ENCODE measurements at places on chromosomes 6 and 20.

DNA sequence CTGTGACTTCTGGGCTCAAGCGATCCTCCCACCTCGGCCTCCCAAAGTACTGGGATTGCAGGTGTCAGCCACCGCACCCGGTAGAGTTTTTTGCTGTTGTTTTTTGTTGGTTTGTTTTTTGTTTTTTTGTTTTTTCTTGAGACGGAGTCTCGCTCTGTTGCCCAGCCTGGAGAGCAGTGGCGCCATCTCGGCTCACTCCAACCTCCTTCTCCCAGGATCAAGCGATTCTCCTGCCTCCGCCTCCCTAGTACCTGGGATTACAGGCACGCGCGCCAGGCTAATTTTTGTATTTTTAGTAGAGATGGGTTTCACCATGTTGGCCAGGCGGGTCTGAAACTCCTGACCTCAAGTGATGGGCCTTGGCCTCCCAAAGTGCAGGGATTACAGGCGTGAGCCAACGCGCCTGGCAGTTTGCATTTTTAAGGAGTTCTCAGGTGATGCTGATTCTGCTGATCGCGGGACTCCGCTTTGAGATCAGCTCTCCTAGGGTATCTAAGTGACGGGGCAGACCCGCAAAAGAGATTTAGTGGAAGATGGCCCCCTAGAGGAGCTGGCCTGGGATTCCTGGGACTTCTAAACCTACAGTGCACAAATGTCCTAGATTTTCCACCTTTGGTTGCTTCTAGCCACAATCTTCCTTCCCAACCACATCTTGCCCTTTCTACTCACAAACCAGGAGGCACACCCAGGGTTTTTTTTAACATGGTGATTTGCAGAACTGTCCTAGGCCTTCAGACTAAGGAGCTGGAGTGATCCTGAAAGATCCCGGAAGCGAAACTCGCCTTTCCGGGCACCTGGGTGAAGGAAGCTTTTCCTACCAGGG lies 45.2 kb downstream of the DPPA5 start:
- no peak for DNase-seq

DNA sequence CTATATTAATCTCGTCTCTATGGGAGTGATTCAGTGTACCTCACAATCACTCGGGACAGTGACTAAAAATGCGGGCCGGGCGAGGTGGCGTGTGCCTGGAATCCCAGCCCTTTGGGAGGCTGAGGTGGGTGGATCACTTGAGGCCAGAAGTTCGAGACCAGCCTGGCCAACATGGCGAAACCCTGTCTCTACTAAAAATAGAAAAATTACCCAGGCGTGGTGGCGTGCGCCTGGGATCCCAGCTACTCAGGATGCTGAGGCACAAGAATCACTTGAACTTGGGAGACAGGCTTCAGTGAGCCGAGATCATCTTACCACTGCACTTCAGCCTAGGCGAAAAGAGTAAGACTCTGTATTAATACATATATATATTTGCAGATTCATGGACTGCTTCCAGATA lies 17.4 kb downstream of the POPDC3 start:
- DNase-seq: no peak

- DNase-seq: no peak
Observed at GRCh38 chr6:38218235-38218634, 398.7 kb downstream of the ZFAND3 start.

DNA sequence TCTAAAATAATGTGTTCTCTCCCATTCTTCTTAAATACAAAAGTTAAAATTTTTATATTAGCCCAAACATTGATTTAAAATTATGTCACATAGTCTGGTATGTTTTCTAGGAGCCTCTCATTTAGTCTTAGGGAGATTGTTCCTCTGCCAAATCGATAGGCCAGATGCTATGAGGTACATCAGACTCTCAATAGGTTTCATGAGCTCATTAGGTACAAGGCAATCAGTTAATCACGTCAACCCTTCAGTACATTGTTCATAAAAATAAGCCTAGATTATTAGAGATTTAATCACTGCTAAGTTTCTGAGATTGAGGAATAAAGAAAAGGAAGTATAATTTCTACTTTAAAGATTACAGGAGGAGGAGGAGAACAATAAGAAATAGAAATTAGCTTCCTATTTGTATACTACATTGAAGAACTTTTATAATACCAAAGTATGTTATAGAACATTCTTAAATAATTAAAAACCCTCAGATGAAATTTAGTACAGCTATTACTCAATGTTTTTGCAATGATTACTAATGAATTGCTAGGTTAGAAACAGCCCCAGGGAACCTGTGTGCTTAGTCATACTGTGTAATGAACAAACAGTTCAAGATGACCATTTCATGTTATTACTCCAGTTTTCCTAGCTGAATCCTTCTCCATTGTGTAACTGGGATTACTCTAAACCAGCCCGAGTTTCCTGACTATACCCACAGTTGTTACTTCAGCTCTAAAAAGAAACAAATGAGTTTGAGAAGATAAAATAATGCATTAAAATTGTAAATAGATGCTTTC lies 117.0 kb downstream of the BMP5 start:
- DNase-seq: no peak

DNA sequence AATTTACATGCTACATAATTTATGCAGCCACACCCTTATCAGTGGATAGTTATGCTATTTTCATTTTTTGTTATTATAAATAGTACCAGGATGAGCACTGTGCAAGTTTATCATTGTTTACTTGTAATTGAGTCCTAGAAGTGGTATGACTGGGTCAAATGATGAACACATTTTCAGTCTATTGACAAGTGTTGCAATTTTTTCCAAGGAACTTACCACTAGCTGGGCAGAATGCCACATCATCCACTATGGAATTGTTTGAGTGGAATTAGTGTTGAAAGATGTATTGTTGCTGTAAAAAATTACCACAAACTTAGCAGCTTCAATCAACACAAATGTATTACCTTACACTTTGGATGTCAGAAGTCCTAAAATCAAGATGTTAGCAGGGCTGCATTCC lies 38.1 kb upstream of the OPN5 start:
- DNase-seq: no peak

DNA sequence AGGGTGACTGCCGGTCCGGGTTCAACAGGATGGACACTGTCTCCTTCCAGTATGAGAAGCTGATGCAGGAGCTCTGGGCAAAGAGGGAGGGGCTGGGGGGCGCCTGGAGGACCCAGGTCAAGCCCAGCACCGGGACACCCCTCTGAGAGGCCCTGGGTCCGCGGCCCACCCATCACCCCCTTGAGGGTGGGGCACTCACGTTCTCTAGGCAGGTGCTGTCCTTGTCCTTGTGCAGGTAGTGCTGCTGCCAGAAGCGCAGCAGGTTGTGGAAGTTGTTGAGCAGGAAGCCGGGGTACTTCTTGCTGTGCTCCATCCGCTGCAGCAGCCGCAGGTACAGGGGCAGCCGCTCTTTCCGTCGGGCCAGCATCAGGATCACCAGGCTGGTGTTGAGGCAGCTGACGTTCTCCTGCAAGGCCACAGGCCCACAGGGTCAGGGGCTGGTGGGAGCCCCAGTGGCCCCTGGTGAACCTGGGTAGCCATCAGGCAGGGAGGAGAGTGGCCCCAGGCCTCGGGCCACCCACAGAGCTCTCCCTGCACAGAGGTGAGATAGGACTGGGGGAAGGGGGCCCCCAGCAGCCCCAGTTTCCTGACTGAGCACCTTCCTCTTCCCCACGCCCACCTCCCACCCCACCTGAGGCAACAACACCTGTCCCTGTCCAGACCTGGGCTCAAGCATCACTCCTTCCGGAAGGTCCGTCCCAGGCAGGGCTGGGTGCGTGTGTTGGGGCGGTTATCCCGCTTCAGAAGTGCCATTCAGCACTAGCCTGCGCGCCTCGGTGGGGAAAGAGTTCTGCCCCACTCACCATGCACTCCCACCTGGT lies 47.8 kb downstream of the MYH7B start:
- DNase-seq: no peak

GRCh38 chr6:149170564-149171452 lies 146.7 kb upstream of the TAB2 start:
- DNase-seq: no peak
